ENCODE measurements at places on chromosomes 3 and 15.

- DNase-seq: no peak
Measured at GRCh38 chr15:24067733-24068501, 380.8 kb upstream of the NDN start.

DNA sequence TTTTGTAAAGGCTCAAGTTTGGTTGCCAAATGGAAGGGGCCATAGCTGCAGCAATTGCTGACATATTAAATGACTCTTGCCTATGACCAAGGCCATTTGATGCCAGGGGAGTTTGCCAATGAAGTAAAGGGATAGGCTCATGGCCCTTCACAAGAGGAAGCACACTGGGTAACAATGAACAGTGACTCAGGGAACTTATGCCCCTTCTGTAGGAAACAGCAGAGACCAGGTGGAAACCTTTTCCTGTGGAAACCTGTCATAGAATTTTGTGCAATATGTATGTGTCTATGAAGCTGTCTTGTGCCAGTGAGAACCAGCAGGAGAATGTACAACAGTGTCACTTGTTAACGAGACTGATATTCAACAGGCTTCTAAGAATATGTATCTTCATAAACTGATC is 25.4 kb upstream of the AVEN start:
- no peak for DNase-seq

DNA sequence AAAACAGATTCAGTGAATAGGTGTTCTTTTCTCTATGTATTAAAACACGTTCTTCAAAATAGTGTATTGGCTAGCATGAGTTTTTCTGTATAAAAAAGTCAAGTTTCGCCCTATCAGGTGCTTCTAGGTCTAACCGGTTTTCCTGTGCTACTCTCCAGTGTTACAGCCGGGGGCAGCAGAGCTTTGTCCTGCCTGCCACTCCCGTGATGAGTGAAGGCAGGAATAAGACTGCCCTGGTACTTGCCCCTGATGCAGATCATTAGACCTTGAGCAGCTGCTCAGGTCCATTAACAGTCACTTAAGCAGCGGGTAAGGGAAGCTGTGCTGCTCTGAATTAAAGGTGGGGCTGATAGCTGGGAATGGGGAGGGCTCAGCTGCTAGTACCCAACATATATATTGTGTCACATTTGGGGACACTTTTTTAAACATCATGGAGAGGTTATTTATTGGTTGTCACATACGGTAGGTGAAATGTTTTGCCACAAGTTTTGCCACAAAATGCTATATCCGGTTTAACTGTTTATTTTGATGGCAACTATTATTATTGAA is 1.3 kb upstream of the UNC13C start:
- DNase-seq: no peak

- DNase-seq: no peak
Measured at GRCh38 chr3:46523556-46523955, 25.8 kb downstream of the RTP3 start.

DNA sequence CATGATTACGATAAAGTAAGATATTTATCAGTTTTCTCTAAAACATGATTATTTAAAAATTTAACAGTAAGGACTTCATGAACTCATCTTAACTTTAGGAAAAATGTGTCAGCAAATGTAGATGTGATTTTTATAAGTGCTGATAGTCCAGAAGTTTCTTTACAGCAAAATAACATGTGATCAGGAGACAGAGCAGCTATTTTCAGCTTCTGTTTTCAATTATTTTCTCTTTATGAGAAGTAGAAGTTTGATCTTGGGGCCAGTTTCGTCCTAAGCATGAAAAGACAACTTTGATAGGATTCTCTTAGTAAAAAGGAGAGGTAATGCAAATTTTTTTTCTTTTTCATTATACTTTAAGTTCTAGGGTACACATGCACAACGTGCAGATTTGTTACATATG is 96.5 kb upstream of the TSPAN3 start:
- no peak for DNase-seq

DNA sequence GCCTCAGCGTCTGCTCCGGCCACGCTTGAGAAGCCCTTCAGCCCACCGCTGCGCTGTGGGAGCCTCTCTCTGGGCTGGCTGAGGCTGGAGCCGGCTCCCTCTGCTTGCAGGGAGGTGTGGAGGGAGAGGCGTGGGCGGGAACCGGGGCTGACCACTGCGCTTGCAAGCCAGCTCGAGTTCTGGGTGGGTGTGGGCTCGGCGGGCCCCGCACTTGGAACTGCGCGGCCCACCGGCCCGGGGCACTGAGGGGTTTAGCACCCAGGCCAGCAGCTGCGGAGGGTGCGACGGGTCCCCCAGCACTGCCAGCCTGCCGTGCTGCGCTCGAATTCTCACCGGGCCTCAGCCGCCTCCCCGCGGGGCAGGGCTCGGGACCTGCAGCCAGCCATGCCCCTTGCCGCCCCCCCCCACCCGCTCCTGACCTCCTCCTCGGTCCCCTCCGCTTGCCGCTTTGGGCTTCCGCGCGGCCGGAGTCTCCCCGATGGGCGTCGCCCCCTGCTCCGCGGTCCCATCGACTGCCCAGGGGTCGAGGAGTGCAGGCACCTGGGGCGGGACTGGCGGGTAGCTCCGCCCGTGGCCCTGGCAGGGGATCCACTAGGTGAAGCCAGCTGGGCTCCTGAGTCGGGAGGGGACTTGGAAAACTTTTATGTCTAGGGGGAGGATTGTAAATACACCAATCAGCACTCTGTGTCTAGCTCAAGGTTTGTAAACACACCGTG is 106.7 kb downstream of the RAP2B start:
- DNase-seq: no peak

DNA sequence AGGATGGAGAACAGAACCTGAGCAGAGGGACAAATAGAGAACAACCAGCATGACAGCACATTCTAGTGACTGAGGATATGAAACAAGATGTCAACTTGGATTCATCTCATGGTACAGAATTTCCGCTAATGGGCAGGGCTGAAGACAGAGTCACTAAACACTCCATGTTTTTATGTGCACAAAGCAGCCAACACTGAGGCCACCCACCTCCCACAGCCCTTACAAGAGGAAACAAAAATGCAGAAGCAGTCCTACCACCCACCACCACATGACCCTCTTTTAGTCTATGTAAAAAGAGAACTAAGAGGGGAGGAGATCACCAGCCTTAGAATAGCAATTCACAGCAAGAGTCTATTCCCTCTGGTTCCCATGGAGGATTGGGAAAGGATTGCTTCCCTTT is 131.4 kb upstream of the UBE2E2 start:
- DNase-seq: no peak

- peak; percentile 45 for DNase-seq
Measured at GRCh38 chr3:122101646-122102045, 46.5 kb downstream of the CD86 start.

DNA sequence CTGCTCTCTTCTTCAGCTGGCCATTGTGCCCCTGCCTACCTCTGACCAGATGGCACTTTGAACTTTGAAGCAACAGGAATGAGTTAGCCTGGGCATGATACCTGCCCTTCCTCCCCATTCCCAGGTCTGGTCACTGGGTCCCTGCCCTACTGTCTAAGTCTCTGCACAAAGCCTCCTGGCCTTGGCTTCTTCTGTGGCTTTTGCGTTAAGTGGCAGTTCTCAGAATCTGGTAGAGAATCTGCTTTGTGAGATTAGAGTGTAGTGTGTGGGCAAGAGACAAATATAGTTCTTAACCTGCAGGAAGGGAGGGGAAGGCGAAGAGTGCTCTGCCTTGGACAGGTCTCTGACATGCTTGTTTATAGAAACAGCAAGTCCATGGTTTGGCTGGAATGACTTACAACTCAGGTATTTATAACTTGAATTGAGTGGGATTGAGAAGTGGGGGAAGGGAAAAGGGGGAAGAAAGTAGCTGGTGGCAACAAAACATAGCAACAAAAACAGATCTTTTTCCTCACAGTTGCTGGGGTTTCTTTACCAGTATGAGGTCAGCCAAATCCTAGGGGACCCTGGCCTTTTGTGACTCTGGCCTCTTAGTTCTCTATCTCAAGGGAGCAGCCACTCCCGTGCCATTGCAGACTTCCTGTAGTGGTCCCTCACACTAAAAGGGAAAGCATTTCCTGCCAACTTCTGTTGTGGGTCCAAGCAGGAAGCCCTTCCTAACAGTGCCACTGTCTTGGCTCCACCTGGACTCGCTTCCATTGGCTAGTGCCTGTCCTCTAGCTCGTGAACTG is 16.7 kb downstream of the MAPKBP1 start:
- no peak for DNase-seq

- no peak for DNase-seq
Measured at GRCh38 chr15:56320316-56320715, 44.9 kb upstream of the TEX9 start.

DNA sequence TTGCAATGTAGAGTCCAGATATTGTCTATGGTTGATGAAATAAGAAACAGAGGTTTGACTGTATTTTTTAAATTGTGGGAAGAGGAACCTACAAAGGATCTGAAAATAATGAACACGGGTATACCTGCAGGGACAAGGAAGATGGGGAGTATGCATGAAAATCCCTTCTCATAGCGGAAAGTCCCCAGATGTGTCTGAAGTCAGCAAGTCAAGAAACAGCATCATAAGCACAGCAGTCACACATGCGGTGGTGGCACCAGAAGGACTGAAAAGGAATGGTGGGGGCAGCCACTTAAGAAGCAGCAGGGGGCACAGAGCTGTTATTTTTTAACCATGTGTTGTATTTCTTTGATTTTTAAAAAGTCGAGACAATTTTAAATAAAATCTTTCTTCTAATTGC is 4.7 kb downstream of the MRPS11 start:
- DNase-seq: no peak

- DNase-seq: no peak
Measured at GRCh38 chr15:38215707-38216106, 36.9 kb upstream of the SPRED1 start.
